ENCODE measurements at places on chromosomes 6 and 20.

DNA sequence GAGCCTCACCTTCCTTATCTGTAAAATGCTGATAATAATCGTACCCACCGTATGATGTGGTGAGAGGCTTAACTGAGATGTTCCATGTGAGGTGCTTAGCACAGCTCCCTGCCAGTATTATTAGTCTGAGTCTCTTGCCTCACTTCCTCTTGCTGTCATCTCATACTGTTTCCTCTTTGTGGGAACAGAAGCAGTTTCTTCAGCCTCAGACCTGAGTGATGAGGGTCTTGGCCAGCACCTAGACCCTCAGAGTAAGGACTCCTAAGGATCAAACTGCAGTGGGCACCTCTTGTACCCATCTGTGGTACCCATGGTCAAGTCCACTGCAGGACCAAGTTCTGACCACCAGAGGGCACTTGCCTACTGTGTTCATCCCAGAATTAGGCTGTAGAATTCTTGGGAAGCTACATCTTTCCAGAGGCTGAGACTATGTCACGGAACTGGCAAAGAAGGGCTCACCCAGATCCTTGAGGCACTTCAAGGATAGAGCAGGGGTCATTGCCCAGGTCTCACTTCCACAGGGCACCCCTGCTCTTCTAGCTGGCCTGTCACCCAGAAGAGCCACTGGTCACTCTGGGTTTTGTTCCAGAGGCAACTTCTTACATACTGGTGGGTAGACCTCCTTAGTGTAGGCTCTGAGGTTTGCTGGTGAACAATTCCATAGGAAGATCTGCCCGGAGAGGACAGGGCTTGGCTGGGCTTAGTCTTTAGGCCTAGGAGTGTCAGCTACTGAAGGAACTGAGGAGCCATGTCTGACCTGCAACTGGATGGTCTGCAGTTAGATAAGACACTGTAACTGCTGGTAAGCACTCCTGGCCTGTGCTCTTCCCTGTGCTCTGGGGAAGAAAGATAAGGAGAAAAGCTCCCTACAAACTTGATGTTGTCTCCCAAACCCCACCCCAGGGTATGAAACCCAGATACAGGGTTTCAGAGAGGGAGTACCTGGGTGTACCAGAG, 20.6 kb upstream of the SGK2 start:
- DNase-seq, result peak; percentile 29

DNA sequence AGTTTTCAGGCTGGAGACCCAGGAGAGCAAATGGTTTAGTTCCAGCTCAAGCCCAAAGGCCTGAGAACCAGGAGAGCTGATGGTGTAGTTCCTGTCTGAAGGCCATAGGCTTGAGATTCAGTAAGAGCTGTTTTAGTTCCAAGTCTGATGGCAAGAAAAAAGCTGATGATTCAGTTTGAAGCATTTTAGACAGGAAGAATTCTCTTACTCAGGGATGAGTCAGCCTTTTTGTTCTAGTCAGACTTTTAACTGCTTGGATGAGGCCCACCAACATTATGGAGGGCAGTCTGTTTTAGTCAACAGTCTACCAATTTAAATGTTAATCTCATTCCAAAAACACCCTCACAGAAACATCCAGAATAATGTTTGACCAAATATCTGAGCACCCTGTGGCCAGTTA, 2.5 kb downstream of the ZSCAN26 start:
- no peak for DNase-seq

DNA sequence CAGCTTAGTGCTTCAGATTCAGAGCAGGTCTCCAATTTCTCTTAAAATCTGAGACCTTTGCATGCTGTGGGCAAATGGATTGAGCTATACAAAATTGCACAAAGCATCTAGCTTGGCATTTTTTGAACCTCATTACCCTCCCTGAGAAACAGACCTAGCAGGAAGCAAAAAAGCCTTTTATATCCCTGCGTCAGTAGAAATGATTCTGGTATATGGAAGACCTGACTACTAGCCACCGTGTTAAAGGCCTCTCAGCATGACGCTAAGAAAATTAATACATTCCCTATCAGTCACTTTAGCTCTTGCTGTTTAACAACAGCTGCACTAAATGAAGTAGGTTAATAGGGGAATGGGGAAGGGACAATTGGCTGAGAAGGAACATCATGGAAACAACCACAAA, 110.7 kb upstream of the SMLR1 start:
- DNase-seq, result no peak

- no peak for DNase-seq
These were observed 217.0 kb downstream of the HAO1 start for GRCh38 chr20:7723284-7723683.

DNA sequence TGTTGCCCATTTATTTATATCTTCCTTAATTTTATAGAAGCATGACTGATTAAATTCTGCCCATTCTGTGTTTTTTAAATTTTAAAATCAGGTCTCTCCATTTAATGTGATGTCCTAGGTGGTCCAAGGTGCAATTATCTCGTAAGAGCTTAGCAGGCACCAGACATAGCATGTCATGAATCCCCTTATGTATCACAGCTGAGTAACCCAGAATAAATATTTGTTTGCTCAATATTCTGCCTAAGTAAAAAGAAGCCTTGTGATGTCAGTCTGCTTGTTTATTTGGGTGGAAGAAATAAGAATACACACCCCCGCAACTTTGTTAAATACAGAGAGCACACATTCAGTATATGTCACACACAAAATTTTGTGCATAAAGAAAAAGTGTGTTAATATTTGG, 211.3 kb downstream of the FARS2 start:
- no peak for DNase-seq

- no peak for DNase-seq
These were observed 6.0 kb downstream of the MMP24OS start for GRCh38 chr20:35271904-35272303.

DNA sequence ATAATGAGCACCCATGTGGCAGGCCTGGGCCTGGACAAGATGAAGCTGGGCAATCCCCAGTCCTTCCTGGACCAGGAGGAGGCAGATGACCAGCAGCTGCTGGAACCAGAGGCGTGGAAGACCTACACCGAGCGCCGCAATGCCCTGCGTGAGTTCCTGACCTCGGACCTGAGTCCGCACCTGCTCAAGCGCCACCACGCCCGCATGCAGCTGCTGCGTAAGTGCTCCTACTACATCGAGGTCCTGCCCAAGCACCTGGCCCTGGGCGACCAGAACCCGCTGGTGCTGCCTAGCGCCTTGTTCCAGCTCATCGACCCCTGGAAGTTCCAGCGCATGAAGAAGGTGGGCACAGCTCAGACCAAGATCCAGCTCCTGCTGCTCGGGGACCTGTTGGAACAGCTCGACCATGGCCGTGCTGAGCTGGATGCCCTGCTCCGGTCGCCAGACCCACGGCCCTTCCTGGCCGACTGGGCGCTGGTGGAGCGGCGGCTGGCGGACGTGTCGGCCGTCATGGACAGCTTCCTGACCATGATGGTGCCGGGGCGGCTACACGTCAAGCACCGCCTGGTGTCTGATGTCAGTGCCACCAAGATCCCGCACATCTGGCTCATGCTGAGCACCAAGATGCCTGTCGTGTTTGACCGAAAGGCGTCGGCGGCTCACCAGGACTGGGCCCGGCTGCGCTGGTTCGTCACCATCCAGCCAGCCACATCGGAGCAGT, 1.9 kb downstream of the FNDC11 start:
- no peak for DNase-seq

- DNase-seq, result no peak
These were observed 306.5 kb upstream of the MAP3K7 start for GRCh38 chr6:90893400-90893799.

DNA sequence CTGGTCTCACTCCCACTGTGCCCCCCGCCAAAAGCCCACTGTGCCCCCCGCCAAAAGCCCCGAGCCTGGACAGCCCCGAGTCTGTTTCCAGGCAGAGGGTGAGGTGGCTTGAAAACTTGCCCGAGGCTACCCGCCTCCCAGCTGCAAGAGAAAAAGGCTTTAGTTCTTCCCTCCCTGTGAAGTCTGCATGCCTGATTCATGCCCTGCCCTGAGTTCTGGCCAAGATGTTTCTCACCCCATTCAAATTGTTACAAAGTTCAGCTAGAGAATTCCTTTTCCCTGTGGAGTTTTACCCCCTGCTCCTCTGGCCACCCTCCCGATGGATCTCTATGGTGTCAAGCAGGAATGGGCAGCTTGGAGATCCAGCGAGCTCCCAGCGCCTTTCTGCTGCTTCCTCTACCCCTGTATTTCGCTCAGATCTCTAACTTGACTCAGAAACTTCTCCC, 298.8 kb upstream of the MAP3K7 start:
- DNase-seq, result no peak

DNA sequence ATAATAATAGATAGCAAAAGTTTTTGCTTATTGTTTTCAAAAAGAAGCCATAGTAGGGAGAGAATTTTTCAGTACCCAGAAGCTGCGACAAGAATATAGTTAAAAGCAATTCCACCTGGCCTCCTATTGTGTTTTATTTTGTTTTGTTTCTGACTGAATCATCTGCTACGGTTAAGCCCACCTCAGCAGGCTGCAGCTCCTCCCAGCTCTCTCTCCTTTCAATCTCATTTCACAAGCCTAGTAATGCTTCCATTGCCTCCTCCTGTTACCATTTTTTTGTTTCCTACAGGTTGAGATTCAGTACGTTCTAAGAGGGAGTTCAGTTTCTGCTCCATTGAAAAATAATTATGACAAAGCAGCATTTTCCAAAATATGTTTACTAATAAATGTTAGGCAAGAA, 77.9 kb downstream of the PCSK2 start:
- no peak for DNase-seq

DNA sequence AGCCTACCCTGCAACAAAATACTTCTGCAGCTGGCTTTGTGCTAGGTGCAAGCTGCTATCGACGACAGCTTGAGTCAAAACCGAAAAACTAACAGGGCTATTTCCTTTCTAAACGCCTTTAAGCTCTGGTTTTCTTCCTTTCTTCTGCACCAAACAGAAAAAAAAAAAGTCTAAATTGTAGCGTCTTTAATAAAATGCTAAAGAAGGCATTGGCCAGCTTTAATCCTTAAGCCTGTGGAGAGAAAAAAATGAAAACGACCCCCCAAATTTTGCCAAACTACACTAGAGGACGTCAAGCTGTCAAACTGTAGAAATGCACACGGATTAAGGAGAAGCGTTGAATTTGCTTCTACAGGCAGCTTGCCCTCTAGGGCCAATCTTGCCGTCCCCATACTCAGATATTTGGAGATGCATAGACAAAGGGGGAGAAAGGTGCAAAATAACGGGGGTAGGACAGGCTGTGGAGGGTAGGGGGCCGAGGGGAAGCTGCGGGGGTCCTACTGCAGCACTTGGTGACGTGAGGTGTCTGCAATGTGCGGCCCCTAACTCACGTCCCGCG, 1.4 kb upstream of the NRN1 start:
- no peak for DNase-seq

DNA sequence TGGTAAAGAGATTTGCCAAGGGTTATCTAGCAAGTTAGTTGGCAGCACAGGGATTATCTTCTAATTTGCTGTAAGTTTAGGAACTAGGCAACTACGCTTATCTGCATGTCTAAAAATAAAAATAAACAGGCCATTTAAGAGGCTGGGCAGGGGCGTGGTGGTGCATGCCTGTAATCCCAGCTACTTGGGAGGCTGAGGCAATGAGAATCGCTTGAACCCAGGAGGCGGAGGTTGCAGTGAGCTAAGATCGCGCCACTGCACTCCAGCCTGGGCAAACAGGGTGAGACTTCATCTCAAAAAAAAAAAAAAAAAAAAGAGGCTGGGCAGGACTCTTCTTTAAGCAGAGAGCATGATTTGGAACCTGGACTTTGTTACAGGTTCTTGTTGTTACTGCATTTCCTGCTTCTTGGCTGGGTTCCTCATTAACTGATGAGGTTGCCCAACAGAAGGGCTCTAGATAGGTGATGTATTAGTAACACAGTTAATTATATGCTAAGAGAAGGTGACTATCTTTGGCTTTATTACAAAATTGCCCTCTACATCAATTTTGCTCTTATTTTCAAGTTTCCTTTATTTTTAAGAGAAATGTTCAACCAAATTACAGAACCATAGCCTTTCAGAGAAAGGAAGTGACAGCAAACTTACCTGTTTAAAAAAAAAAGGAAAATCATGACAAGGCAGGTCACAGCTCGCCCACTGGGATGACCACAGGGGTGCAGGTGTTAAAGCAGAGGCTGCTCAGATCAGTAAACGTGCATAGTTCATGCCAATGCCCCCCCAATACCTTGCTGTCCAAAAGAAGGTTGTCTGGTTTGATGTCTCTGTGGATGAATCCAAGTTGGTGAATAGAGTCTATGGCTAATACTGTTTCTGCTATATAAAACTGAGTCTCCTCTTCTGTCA, 32.5 kb downstream of the STK38 start:
- DNase-seq, result no peak

GRCh38 chr6:47135772-47136171, 93.6 kb upstream of the ADGRF1 start:
- no peak for DNase-seq

DNA sequence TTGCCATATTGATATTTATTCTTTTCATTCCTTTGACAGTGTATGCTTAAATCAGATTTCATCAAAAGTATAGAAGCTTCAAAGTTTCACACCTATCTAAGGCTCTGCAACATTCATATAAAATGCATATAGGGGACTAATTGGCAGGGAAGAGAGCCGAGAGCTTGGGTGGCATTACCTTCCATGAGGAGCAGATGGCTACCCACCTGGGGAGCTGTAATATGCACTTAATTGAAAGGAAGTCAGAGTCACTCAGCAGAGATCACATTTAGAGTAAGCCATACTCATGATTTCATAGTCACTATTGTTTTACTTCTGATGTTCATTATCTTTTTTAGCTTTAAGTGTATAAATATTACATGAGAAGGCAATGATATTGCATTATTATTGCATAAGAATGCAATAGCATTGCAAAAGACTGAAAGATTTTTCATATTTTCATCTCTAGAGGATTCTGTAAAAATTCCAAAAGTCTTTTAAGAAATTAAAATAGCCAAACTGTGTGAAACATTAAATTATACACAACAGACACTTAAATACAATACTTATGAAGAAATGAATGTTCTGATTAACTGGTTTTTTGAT, 1305.2 kb downstream of the EPHA7 start:
- no peak for DNase-seq

- no peak for DNase-seq
These were observed 7.6 kb downstream of the GCM2 start for GRCh38 chr6:10874207-10874606.

- DNase-seq, result no peak
These were observed 10.6 kb upstream of the SUPT3H start for GRCh38 chr6:45388328-45388727.

- peak; percentile 41 for DNase-seq
These were observed 8.2 kb upstream of the TBC1D7 start for GRCh38 chr6:13336553-13336952.

DNA sequence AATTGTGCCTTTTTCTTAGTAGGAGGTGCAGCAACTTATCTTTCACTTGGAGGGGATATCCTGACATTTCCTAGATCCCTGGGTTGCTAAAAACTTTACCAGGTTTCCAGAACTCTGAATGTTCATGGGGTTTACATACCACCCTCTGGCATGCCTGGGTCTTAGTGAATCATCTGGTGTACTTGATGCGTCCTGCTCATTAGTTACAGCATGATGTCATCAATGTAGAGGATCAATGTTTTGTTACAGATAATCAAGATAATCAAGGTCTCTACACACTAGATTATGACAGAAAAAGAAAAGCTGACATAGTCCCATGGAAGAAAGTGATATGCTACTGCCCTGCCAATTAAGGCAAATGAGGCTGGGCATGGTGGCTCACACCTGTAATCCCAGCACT, 27.0 kb downstream of the FITM2 start:
- no peak for DNase-seq

GRCh38 chr20:24692446-24693200, 223.2 kb downstream of the SYNDIG1 start:
- no peak for DNase-seq

All from stimulated activated CD4-positive, alpha-beta T cell treated with anti-CD3 and anti-CD28 coated beads, Interleukin-15, amount 100 ng/mL, for 1 hour (primary cell).